Activated B cell treated with CpG ODN at 0.5 μM for 24 hours (primary cell): ENCODE measurements at places on chromosomes 1 and 21.

GRCh38 chr1:39849203-39849602 lies 34.1 kb downstream of the TRIT1 start:
- DNase-seq, result no peak

DNA sequence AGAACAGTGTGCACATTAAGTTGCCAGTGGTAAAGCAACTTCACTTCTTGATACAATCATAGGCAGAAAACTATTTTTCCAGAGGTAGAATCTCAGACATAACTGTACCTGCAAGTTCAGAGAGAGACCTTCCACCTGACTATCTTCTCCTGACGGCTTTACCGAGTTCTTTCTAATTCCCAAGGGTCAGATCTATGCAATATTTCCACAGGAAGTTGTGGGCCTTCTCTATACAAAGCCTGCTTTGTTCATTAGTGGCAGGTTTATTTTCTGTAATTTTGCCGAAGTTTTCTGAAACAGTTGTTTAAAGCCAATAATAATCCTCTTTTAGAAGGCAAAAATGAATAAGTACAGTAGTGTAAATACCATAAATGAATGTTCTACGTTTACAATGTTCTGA lies 58.2 kb upstream of the RCC1 start:
- no peak for DNase-seq

DNA sequence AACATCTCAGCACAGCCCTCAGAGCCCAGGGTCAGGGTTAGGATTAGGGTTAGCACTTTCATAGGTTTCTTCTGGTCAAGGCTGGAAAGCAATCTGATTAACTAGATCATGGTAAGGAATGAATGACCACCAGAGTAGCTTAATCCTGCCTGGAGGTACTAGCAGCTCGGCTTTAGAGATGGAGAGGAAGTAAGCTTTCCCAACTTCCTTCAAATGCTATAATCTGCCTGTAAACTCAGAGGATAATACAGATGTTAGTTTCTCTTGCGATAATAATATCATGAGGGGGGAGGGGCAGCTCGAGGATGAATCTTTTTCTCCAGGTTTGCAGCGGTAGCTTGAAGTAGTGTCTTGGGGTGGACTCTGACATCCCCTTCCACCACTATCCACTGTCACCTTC lies 194.9 kb downstream of the HIVEP3 start:
- DNase-seq, result no peak

GRCh38 chr1:85368073-85368770 lies 91.8 kb upstream of the BCL10 start:
- no peak for DNase-seq

DNA sequence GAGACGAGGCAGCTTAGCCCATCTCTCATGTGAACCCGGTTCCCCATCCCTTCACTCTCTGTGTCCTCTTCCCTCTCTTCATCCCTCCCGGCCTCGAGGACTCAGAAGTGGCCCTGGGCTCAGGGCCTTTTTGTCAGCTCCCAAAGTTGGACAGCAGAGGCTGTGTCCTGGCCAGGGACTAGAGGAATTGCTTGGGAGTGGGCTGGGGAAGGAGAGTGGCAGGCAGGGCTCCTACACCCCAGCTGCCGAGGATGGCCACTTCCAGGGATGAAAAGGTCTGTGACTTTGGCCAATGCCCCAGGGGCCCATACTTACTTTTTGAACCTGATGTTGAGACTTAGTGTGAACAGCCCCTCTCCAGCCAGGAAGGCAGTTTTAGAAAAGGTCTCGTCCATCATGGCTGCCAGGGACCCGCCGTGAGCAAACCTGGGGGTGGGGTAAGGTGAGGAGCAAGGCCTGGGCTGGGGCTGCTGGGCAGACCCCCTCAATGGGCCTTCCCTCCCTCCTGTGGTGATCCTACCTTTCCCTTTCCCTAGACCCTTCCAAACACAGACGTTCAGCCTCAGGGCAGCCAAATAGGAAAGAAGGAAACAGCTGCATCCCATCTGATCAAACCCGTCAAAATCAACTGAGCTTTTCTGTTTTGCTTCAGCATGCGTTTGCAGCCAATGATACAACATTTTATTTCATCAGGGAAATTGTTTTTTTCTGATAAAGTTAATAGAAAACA lies 5.5 kb downstream of the THEM5 start:
- DNase-seq, result no peak

DNA sequence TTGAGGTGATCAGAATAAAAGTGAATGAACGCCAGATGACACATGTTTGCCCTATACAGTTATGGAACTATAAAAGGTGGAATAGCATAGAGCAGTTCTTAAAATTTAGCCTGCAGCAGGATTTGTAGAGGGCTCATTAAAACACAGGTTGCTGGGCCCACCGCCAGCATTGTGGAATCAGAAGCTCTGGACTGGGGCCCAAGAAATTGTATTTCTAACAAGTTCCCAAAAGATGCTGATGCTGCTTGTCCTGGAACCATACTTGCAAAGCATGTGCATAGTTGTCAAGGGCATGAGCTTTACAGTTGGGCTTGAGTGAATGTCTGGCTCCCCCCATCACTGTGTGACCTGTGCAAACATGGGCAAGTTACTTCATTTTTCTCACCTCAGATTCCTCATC lies 37.5 kb upstream of the LRRC53 start:
- DNase-seq, result no peak

GRCh38 chr1:209633335-209633997 lies 18.8 kb downstream of the LAMB3 start:
- DNase-seq, result no peak

DNA sequence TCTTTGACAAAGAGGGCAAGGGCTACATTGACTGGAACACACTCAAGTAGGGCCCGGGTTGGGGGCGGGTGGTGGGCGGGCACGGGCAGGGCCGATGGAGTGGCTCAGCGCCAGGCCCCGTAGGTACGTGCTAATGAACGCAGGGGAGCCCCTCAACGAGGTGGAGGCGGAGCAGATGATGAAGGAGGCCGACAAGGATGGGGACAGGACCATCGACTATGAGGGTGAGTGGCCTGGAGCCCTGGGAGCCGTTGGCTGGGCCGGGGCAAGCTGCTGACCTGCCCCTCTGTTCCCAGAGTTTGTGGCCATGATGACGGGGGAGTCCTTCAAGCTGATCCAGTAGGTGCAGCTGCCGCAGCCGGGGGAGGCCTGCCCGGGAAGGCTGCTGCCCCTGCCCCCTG lies 1.8 kb downstream of the CALML6 start:
- DNase-seq, result no peak

DNA sequence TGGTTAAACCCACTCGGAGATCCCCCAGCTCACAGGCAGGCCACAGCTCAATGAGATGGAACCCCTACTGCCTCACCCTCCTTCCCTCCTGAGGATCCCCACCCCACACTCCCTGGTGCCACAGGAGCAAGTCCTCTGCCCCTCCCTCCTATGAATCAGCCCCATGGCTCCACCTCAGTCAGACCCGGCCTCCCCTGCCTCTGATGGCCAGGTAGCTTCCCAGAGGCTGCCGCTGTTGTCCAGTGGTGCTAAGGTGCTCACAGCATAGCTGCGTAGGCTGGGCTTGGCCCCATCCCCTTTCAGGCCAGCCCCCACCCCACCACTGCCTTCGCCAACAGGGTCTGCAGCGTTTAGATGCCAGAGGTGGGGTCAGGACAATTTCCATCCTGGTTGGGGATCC lies 98.5 kb upstream of the IGSF21 start:
- DNase-seq, result no peak

- DNase-seq, result no peak
Measured at GRCh38 chr1:193105821-193106177, 585 bp upstream of the GLRX2 start.

DNA sequence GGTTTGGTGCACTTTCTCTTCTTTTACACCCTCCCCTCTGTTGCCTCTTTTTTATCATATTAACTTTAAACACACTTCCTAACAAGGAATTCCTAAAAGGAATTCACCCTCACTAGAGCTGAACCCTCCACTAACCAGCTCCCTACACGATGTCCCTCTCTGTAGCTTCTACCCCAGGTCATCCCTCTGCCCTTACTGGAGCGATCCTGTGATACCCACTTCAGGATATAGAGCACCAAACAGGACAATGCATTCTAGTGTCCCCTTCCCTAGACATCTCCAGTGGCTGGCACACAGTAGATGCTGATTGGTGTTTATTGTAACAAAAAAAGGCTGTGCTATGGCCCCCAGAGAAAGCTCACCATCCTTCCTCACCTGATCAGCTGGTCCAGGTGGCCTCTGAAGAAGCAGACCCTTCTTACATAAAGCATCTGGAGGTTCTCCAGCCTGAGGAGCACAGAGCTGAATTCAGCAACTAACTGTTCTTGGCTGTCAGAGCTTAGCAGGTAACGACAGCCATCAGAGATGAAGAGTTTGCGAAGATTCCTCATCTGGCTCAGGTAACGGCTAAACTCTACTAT lies 1.4 kb downstream of the PRAMEF18 start:
- no peak for DNase-seq

DNA sequence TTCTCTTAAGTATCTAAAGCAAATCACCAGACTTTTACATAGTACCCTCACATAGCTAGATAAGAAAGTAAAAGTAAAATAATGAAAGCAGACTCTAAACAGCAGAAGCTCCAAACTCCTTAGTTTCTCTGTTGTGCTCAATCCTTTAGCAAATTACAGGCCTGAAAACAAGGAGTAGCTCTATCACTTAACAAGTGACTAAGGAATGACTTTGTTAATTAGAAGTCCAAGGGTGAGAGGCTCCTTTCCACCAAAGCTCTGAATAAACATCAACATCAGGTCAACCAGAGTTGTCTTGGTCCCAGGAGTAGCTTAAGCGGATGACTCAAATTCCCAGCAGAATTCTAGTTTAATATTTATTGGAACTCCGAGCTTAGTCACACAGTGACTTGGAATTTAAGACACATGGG lies 5.9 kb downstream of the NRIP1 start:
- no peak for DNase-seq

DNA sequence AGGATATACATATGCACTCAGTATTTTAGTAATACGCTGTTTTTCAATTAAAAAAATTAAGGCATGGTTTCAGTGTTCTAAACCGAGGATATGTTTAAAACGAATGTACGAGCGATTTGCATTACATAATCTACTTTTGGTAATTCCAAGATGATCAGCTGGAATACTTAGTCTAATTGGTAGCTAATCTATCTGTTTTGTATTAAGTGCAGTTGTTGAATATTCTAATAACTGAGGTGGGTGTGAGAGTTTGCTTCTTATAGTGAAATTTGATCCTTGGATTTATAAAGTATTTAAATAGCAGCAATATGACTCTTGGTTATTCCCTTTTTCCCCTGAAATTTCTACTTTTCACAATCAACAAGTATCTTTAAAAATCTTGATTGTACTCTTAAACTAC lies 1.3 kb downstream of the RNF2 start:
- no peak for DNase-seq

DNA sequence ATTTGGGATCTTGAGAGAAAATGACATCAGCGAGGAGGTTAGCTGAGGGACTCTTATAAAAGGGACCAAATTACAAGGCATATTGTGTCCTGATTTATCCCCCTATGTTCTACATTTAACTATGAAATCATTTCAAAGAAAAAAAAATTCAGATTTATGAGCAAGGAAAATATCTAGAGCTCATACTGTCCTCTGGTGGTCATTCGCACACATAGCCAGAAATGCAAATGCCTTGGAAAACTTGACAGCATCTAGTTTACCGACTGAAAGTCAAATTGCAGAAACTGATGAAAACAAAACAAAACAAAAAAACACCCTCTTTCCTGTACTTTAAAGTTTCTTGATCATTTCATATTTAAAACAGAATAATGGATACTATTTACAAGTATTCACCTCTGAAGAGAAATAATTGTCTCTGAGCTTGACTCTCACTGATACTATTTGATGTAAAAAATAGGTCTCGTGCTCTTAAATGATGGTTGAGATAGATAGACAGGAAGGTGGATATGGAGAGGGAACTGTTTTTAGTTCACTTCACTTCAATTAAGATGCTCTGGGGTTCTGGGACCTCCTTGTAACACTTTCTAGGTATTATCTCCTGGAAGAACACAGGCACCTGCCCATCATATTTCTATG lies 253.8 kb downstream of the PCP4 start:
- DNase-seq, result no peak

- peak; percentile 80 for DNase-seq
Measured at GRCh38 chr1:161038523-161039153, at the start of gene TSTD1. TSTD1 (minus strand) TSS chr1:161038964; CDS start chr1:161038889, 75 bp downstream.

- no peak for DNase-seq
Measured at GRCh38 chr1:16155537-16156410, at the start of gene EPHA2. EPHA2 (minus strand) TSS chr1:16156069; CDS start chr1:16155932, 137 bp downstream.

- no peak for DNase-seq
Measured at GRCh38 chr1:168766568-168766967, 37.6 kb upstream of the DPT start.

DNA sequence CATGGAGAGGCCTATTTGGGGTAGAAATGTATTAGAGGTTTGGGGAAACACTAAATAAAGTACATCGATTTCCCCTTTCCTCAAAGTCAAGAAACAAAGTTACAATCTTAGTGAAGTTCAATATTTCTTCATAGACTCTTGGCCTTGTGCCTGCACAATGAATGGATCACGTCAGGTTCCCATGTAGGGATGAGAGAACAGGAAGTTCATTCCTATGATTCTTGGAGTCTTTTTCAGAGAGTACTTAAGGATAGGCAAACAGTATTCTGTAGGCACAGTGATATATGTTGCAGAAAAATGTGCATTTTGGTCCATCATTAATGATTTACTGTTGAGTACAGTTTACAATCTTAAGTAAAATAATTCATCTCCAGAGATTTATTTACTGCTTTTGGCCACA lies 275.5 kb downstream of the RGS7 start:
- DNase-seq, result no peak

GRCh38 chr21:43740497-43741156 lies 21.7 kb downstream of the PDXK start:
- no peak for DNase-seq

DNA sequence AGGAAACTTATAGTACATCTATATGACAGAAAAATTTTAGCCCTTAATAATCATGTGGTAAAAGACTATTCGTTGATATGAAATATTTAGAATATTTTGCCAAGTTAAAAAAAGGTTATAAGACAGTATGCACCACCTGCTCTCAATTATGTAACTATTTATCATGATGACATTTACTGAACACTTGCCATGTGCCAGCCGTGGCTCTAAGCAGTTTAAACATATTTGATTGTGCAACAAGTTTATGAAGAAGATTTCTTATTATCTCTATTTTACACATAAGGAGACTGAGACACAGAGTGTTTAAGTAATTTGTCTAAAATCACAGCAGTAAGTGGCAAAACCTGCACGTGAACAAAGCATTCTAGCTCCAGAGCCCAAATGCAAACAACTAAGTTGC lies 199.3 kb upstream of the JUN start:
- no peak for DNase-seq

- no peak for DNase-seq
Measured at GRCh38 chr21:46483300-46484295, 24.9 kb downstream of the DIP2A start.

- no peak for DNase-seq
Measured at GRCh38 chr1:2145946-2146835, 48.4 kb downstream of the FAAP20 start.

DNA sequence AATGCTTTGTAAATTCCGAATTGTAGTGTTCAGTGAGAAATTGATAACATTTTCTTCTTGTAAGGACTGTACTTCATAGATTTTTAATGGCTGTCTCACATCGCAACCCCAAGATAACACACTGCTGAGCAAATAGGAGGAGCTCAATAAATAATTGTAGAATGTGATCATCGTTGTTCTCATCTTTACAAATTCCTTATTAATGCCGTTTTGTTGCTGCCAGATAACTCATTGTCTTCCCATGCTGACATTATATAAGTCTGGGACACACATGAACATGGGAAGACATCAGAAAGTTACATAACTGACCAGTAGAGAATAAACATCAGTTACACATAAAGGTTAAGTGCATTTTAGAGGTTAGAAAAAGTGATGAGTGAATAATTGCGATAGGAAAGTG lies 46.4 kb upstream of the TSPAN2 start:
- DNase-seq, result no peak

- DNase-seq, result no peak
Measured at GRCh38 chr1:108878678-108879077, 1.9 kb downstream of the GPSM2 start.
